ENCODE measurements at places on chromosomes 11 and 22. TPM values are rescaled to one million over a fixed set of nuclear protein-coding genes. Genes with fewer than 3 reads are reported as not detected.

The SLC1A2 gene
- 2.5 TPM for total RNA-seq

The ATP5MG gene
- 140 TPM for total RNA-seq

DNA sequence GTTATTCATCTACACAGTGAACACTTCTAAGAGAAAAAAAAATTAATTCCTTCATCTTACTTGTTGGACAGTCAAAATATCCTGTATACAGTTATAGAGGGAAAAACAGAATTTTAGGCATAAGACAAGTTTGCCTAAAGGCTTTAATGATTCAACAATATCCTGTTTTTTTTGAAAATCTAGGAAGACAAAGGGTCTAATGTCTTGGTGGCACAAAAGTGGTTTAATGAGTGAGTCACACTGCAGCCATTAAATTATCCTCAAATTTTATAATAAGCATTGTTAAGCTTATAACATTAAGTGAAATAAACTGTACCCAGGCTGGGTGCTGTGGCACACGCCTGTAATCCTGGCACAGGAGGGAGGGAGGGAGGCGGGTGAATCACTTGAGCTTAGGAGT is 72.9 kb downstream of the GAB2 start:
- DNase-seq = no peak

DNA sequence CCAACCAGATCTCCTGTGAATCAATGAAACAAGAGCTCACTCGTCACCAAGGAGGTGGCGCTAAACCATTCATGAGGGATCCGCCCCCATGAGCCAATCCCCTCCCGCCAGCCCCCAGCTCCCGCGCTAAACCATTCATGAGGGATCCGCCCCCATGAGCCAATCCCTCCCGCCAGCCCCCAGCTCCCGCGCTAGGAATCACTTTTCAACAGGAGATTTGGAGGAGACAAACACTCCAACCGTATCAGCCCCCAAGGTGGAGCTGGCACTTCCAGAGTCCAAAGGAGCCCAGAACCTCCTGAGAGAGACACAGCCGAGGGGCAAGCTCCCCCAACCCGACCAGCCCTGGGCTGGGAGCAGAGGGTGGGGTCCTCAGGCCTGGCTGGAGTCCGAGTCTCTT is 40.9 kb upstream of the PRR5 start:
- DNase-seq = no peak

GRCh38 chr11:62652161-62653006 is 718 bp downstream of the INTS5 start:
- DNase-seq = no peak
